Activated T-helper 1 cell treated with anti-CD3 and anti-CD28 coated beads, Interleukin-2, amount 50 U/mL, for 16 hours (primary cell): ENCODE measurements at places on chromosomes 7 and 10.

GRCh38 chr7:157475095-157475494 lies 138.3 kb downstream of the DNAJB6 start:
- DNase-seq: no peak

DNA sequence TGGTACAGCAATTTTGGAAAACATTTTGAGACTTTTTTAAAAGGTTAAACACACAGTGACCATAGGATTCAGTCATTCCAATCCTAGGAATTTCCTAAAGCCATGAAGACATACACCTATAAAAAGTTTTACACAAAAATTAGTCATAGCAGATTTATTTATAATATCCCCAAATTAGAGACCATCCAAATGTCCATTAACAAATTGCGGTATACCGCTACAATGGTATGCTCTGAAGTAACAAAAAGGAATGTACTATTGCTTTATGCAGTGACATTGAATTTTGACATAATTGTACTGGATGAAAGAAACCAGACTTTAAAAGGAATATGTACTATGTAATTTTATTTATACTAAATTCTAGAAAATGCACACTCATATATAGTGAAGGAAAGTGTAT lies 362.8 kb downstream of the HGF start:
- DNase-seq: no peak

DNA sequence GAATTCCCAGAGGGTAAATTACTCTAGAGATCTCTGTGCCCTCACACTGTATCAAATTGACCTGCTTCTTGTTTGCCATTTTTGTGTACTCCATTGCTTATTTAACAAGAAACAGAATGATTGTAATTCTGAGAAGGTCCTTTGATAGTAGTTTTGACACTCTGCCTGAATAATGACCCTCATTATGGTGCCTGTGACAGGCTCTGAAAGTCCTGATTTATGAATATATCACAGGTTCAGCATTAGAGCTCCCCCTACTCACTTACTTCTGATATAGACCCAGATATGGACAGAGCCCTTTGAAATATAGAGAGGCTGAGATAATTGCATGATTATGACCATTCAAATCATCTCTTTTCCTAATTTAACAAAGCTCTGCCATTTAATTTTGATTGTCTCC lies 465.2 kb downstream of the MDFIC start:
- DNase-seq: no peak

GRCh38 chr7:31744294-31744874 lies 57.4 kb downstream of the PPP1R17 start:
- DNase-seq: no peak

DNA sequence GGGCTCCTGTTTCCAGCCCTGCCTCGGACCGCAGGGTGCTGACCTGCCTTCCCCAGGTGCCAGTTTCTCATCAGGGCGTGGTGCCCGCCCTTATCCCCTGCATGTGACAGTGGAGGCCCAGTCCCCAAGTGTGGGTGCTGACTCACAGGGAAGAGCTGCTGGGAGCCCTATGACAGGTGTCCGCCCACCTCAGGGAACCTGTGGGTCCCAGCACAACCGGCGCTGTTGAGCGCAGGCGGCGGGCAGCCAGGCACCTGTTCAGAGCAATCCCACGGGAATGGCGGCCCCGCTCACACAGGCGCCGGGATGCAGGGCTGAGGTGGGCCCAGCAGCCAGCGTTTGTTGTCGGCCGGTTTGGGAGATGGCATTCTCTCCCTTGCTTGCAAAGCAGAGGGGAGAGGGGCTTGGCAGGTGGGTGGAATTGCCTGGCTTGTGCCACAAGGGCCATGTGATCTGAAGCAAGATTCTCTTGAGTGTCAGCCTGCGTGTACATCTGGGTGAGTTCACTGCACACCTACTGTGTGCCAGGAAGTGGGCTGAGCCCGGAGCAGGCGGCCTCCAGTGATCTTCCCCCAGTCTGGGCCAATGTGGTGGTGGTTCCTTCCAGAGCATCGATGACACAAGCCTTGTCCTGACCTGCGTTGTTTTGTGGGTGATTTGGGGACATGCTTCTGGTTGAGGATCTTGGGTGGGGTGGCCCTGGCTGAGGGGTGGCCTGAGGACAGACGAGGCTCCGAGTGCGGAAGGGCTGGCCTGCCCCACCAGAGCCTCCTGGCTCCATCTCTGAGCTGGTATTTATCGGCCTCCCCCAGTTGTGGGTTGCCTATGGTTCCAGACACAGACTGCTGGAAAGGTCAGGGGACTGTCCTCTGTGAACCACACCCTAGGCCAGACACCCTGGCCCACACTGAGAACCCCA lies 2.4 kb downstream of the PWWP2B start:
- no peak for DNase-seq

DNA sequence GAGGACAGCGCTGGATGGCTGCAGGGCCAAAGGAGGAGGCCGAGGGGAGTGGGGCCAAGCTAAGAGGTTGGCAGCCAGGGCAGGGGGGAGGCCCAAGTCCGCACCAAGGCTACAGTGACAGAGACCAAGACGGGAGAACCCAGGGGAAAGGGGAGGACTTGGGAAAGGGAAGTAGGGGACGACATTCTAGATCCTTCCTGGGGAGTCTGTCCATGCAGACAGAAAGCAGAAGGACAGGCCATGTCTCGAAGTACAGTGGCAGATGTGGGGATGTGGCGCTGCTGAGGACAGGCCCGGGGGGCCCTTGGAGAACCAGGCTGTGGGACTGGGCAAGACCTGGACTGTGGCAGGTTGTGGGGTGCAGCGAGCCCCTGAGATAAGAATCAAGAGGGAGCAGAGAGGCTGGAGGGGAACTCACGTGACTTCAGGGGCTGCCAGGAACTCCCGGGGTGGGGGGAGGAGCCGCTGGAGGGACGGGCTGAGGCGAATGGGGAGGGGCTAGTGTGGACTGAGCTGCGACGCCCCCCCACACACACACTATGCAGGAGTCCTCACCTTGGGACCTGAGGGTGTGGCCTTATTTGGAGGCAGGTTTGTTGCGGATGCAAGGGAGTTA lies 68.5 kb upstream of the TNRC18 start:
- DNase-seq: no peak

DNA sequence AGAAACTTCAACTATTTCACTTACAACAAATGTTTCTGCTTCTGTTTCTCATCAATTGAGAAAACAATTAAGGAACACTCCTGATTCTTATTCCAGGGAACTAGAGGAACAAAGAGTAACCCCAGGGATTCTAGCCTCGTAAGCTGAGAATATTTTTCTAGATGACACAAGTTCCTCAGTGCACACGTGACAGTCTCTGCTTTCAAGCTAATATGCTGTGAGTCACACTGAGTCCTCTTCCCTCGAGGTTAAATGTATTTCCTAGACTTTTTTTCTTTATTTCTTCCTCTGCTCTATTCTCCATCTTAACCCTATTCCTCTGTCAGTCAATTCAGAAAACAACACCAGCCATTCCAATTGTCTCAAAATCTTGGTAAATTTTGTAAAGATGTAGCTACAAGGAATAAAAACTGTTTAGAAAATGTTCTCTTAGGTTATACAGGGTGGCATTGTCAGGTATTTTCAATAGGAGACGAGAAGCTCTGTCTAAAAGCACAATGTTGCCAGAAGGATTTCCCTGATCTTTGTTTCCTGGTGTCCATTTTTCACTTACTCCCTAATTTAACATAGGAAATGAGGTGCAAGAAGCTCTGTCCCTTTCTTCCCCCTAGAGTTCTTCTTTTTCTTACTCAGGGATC lies 5.8 kb upstream of the C1GALT1 start:
- no peak for DNase-seq

DNA sequence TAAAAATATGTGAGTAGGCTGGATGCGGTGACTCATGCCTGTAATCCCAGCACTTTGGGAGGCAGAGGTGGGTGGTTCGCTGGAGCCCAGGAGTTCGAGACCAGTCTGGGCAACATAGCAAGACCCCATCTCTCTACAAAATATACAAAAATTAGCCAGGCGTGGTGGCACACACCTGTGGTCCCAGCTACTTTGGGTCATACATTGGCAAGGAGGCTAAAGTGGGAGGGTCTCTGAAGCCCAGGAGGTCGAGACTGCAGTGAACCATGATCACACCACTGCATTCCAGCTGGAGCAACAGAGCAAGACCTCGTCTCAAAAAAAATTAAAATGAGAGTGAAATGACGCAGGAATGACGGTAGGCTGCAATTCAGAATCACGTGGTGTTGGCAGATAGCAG lies 64.7 kb upstream of the SH2B2 start:
- no peak for DNase-seq

GRCh38 chr10:130003166-130003565 lies 39.1 kb upstream of the EBF3 start:
- no peak for DNase-seq

DNA sequence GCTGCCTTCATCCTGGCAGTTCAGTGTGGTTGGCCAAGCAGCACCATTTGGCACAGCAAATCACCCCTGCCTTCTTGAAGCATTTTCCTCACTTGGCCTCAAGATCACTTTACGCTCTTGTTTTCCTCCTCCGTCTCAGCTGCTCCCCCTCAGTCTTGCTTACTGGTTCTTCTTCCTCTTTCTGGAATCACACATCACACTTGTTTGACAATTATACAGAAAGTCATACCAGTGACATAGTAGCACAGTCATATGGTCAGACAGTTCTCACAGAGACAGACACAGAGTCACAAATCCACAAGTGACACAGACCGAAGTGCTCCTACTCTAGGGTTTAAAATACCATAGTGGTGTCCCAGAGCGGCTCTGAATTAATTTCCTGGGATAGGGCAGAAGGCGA lies 43.8 kb upstream of the ARL4A start:
- DNase-seq: no peak

DNA sequence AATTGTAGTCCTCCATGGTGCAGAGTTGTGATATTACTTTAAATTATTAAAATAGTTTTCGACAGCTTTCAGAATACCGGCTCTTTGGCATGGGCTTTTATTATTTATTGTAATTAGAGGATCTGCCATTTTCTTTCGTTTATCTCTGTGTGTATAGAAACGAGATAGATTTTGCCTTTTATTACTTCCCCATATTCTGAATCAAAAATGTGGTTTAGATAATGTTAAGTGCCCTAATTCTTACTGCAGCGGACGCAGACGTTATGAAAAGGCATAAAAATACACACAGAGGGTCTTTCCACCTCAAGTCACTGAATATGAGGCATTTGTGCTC lies 1.9 kb upstream of the ARID5B start:
- DNase-seq: no peak

GRCh38 chr10:63480237-63480636 lies 14.5 kb upstream of the JMJD1C start:
- no peak for DNase-seq

DNA sequence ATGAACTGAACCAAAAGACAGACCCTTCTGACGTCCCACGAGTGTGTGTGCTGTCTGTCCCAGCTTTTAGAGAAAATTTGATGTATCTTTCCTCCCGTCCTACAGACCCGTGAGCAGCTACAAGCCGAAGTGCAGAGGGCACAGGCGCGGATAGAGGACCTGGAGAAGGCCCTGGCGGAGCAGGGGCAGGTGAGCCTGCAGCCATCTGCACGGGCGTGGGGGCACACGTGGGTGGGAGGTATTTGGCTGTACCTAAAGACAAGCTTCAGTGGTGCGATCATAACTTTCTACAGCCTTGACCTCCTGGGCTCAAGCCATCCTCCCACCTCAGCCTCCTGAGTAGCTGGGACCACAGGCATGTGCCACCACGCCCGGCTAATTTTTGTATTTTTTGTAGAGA lies 41.7 kb upstream of the DPYSL4 start:
- no peak for DNase-seq

- DNase-seq: no peak
These were observed 63.2 kb downstream of the CCNY start for GRCh38 chr10:35399414-35400009.

GRCh38 chr10:91137822-91138221 lies 82.6 kb upstream of the PCGF5 start:
- DNase-seq: no peak
